Stromal cell of bone marrow (primary cell): ENCODE measurements at places on chromosomes 1 and 21.

- DNase-seq, result no peak
Observed at GRCh38 chr1:243745356-243745755, 104.7 kb downstream of the AKT3 start.

DNA sequence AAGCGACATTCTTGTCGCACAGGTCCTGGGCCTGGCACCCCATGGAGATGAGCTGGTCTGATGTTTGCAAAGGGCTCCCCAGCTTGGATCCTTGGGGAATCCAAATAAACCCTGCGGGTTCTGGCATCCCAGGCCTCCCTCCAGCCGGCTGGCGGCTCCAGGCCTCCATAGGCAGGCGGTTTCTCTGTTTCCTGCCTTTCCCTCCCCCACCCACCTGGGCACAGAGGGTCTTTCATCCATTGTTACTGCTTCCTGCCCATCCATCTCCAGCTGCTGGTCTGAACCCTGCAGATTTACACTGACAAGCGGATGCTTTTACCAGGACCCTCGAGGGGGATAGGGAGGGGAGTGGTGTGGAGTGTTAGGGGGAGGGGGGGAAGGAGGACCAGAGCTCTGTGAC lies 39.1 kb upstream of the ID3 start:
- no peak for DNase-seq

DNA sequence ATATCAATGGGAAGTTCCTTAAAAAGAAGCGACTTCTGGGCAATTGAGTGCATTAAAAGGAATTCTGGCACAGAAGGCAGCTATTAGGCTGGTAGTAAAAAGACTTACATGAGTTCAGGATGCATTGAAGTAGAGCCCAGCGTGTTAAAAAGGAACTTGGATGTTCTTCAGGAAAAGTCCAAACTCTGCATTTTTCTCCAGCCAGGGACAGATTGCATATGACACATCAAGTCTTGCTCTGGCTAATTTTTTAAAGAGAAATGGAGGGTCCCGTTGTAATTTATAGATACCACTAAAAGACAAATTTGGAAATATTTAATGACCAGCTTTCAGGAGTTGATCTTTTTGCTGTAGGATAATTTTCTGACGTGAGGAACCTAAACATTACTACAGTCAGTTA lies 1.2 kb downstream of the TPRG1L start:
- DNase-seq, result no peak

DNA sequence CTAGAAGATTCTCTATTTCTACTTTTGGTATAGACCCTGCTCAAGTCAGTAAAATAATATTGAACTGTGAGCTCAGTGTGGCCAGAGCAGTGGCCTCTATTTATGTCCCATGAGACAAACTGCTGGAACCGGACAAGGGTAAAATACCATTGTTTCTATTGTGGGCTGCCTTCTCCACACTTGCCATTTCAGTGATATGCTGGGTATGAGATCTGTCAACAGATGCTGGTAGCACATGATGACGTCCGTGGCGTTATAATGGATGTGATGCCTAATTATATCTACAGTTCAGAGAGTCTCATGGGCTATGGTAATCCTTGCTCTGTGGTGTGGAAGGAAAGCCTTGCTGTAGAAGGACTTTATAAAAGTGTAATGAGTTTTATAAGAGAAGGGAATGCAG lies 2.4 kb downstream of the ACTN2 start:
- DNase-seq, result no peak

GRCh38 chr1:208756339-208756981 lies 512.3 kb upstream of the PLXNA2 start:
- no peak for DNase-seq

DNA sequence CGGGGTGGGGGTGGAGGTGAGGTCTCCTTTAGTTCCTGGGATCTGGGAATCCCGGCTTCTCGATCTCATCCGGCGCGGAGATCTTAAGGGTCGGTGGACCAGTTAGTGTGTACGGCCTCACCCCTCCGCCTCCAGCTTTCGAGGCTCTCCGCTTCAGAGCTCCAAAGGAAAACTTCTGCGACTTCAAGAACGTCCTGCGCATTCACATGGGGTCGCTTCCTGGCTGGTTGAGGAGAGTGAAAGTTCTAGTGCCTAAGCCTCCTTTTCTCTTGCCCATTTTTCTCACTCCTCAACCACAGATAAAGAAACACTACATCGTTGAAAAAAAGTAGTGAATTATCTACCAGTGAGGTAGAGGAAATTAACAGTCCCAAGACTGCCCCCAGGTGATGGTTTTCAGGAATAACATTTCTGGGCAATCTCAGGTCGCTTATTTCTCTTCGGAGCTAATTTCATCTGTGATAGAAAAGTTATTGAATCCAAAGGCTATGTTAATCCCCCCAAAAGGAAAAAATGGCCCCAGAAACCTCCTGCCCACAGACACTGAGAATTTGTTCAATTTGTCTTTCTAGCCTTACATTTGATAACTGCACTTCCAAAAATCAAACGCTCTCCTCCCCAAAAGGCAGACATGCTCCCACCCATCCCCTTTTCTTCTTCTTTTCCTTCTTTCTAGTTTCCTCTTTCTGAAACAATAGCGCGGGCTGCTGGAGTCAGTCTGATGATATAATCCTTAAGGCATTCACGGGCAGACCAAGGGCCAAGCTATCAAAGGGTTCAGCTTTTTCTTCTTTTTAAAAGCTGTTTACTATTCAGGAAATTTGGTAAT lies 20.6 kb upstream of the TBX15 start:
- no peak for DNase-seq

DNA sequence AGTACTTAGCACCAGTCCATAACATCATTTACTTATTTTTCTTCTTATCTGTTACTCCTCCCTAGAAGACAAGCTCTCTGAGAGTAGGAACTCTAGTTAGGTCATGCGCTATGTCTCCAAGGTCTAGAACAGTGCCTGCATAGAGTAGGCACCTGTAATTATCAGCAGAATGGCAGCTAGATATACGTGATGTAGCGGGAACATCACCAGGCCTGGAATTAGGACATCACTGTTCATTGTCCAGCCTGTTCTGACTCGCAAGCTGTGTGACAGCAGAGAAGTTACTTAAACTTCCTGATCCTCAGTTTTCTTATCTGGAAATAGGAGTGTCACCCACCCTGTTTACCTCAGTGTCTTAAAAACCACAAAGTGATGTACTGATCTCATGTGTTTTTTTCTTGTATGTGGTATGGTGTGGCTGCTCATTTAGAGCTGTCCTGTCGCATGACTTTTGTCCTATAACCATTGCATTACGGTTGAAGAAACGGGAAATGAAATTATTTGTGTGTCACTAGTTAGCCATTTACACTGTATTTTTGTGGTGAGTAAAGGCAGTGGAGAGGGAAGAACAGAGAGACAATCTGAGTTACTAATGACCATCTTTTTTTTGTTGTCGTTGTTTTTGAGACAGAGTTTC lies 37.1 kb upstream of the EXO1 start:
- no peak for DNase-seq

- DNase-seq, result no peak
Observed at GRCh38 chr1:96116731-96117130, 604.9 kb upstream of the PTBP2 start.

- no peak for DNase-seq
Observed at GRCh38 chr1:240823357-240823756, 211.4 kb upstream of the GREM2 start.

DNA sequence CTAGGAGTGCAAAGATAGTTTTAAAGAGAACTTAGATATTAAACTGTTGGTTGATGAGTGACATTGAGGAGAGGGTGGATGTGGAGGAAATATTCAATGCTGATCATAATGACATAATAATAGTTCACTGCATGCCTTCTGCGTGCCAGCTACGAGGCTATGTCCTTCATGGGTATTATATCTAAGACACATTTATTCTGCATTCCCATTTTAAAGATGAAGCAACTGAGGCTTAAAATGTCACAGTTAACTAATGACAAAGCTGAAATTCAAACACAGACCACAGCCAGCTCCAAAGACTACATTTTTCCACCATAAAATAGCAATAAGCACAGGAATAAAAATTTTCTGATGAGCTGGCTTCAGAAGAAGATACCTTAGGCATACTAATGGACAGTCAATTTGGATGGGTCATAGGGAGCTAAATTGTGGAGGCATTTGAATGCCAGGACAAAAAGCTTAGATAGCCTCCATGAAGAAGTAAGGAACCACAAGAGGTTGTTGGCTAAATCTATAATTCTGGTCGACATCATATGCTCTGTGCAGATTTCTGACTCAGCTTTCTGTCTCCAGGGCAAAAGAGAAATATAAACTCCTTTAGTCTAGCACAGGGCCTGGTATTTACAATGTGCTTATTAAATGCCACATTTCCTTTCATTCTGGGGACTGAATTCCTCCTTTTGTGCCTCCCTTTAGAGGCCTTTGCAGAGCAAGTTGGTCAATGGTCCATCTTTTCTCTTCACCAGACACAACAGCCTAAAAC lies 71.2 kb upstream of the NRIP1 start:
- no peak for DNase-seq

GRCh38 chr1:47709019-47709871 lies 271.4 kb downstream of the FOXD2 start:
- no peak for DNase-seq
